ENCODE measurements at places on chromosomes 1 and 21.

DNA sequence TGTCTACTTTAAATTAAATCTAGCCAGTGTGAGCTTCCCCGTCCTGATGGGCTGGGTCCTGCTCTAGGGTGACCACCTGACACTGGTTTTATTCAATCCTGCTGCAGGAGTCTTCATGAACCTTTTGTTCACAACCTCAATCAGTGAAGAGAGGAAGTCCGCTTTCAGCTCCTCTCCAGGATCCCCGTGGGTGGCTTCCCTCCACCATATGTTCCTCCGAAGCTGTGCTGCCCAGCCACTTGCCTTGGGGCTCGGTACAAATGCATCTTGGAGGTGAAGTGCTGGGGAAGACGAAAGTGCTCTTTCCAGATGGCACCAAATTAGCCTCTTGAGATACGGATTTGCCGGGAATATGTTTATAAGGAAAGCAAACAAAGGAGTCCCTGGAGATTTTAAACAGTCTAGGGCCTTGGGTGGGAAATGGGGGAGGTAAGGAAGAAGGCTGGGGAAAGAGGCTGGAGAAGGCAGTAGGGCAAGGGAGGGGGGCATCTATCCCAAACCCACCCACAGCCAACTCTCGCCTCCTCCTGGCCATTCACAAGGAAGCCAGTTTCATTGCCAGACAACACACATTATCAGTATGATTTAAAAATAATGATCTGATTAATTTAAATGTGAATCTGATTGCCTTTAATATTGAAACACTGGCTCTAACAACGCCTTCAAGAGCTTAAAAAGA lies 430.8 kb downstream of the DISC1 start:
- DNase-seq = no peak

DNA sequence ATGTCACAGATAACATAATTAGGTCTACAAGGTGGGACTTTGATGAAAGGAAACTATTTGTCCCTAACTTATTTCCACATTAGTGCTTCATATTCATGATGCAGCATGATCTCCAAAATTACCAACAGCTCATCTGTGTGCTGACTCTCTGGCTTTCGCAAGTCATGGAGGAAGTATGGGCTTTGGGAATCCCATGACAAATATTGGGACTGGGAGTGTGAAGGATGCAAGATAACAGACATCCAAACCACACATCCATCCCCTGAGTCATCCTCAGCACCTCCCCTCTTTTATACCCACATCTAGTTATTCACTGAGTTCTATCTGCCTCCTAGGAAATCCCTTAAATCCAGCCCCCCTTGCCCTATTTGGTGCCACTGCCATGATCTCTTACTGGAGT lies 102.8 kb upstream of the COL24A1 start:
- DNase-seq = no peak

DNA sequence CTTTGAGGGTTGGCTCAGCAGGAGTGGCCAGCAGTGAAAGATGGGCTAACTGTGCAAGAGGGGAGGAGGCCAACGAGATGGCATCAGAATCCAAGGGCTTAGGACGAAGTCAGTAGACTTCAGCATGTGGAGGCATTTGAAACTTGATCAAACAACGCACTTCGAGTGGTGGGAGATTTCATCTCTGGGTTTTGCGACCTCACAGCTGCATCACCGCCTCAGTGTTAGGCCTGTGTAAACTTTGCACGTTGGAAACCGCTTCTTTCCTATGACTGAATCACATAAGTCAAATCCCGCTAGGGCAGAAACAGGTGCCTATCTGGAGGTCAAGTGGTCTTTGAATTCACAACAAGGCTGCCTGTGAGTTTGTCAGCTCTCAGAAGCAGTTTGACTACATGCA lies 17.8 kb downstream of the TFF3 start:
- DNase-seq = no peak

DNA sequence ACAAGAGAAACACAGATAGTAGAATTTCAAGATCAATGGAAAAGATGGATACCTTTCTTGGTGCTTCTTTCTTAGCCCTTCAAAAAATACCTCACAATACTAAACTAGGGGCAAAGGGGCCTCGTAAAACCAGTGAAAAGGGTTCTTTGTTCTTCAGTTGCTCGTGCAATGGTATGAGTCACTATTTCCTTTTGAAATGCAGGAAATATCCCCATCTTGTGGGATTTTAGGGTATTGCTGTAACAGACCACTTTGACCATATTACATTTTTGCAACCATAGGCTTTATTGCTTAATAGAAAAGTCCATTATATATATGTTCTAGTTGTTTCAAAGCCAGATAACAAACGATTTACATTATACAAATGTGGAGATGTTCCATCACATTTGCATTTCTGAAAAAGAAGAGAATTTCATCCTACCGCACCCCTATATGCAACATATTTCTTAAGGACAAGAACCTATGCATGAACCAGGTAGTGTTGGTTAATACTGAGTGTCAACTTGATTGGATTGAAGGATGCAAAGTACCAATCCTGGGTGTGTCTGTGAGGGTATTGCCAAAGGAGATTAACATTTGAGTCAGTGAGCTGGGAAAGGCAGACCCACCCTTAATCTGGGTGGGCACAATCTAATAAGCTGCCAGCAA lies 88.6 kb upstream of the PKN2 start:
- no peak for DNase-seq

GRCh38 chr1:17423781-17424245 lies 15.7 kb downstream of the RCC2 start:
- DNase-seq = no peak

DNA sequence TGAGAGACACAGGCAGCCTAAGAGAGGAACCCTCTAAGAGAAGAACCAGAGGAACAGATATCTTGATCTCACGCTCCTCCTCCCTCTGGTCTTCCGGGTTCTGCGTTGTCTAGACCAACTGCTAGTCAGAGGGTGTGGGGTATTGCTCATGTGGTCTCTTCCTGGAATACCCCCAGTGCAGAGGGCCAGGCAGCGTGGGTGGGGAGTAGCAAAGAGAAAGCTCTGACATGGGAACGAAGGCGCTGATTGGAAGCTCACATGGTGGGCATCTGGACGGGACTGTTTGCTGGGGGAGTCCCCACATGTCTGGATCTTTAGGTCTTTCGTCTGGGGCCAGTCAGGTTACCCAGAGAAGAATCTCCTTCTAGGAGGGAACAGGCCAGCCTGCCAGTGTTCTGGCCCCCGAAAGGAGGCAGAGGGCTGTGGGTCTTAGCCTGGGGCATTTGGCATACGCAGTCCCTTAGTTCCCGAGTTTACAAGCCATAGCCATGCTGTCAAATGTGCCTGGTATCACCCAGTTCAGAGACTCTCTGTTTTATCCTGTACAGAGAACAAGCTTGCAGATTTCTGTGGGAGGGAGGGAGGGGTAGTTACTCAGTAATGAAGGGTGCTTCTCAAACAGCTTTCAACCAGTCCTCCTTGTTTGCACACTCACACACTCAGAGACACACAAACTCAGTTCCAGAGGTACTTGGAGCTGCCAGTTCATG lies 18.3 kb upstream of the IL6R start:
- peak; percentile 48 for DNase-seq

DNA sequence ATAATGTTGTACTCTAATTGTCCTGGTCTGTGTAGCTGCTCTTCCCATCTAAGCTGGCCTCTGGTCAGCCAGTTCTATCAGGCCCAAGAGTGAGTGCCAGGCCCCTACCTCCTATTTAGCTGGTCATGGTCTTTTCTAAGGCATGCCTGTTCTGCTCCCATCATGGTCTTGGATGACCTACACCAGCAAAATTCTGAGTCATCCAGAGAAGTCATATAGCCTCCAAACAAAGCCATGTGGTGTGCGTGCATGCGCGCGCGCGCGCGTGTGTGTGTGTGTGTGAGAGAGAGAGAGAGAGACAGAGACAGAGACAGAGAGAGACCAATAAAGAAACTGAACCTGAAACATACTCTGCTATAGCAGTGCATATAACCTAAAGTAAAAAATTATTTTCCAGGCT lies 254.4 kb downstream of the BRINP2 start:
- no peak for DNase-seq

GRCh38 chr21:19508844-19509243 lies 1105.3 kb upstream of the TMPRSS15 start:
- no peak for DNase-seq

- no peak for DNase-seq
Observed at GRCh38 chr1:207045453-207045852, 5.6 kb downstream of the YOD1 start.

- DNase-seq = no peak
Observed at GRCh38 chr1:94949681-94950661, 23.1 kb upstream of the CNN3 start.

GRCh38 chr1:235998812-235999211 lies 66.1 kb downstream of the NID1 start:
- DNase-seq = peak; percentile 86

DNA sequence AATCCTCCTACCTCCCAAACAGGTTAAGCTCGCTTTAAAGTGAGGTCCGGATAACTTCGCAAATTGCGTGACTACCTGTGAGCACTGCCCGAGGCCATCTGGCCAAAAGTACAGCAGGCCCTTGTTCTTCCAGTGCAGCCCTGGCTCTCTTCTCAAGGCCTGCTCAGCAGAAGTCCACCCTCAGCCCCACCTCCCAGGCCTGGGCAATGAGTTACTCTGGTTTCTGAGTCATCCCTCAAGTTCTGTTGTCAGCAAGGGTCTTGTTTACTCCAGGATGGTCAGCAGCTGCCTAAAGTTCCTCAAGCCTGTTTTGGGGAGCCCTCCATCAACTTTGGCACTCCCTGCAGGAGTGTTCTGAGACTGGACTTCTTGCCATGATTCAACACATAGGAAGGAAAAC lies 101.7 kb downstream of the BCAR3 start:
- no peak for DNase-seq

DNA sequence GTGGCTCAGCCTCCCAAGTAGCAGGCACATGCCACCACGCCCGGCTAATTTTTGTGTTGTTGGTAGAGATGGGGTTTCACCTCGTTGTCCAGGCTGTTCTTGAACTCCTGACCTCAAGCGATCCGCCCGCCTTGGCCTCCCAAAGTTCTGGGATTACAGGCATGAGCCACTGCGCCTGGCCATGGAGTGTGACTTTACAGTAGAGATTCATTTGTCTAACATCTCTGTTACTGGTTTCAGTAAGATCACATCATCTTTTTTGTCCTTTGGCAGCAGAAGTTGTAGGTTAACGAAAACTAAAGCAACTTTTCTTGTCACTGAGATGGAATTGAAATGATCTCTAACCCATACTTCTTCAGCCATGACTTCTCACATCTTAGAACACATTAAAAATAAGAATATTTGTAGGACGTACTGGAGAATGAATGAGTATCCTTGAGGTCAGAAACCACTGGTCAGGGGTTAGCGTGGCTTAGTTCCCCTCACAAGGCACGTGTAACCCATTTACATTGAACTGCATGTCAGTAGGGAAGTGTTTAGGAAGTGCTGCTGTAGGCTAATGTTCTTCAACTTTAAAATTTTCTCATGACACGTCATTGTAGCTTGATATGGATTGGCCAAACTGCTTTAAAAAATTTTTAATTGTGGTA lies 75.9 kb downstream of the CAMTA1 start:
- DNase-seq = no peak

DNA sequence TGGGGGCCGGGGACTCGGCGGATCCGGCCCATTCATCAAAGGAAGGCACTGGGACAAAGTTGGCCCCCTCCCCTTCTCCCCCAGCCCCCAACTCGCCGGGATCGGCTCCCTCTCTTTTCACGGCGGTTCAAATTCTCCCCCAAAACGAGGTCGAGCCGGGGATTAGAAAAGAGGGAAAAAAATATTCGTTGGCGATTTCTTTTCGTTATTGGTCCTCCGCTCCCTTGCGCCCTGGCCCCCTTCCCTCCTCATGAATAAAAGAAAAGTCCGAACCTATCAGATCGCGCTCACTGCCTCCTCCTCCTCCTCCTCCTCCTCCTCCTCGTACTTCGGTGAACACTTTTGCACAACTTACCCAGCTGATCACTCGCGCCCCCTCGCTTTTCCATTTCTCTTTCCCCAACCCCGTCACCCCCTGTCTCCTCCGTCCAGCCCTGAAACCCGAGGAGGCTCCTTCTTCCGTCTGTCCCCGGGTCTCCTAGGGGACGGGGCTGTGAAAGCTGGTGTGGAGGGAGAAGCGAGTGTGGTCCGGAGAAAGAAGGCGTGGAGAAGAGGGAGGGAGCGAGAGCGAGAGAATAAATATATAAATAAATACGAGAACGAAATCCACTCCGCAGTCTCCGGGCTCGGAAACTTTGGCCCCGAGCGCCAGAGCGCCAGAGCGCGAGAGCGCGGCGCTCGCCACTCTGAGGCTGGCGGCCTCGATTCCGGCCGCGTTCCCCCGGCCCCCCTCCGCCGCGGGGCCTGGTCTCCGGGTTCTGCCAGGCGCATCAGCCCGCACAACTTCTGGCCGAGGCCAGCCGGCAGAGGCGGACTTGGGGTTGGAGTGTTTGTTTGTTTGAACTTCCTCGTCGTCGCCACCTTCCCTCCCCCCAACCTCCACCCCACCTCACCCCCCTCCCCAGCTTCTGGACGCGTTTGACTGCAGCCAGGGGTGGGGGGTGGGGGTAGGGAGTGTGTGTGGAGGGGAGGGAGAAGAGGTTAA lies at the start of gene PAX7:
PAX7 (plus strand) TSS at position 336 of the 985 bp plus-strand sequence. CDS start 758 bp downstream, outside the sequence.
- DNase-seq = no peak

GRCh38 chr1:165734906-165735305 lies 33.8 kb downstream of the TMCO1 start:
- DNase-seq = no peak

GRCh38 chr1:31755850-31756492 lies 8.2 kb downstream of the ADGRB2 start:
- no peak for DNase-seq

- DNase-seq = no peak
Observed at GRCh38 chr1:234957330-234958065, 171.1 kb downstream of the TOMM20 start.

GRCh38 chr1:183039985-183040447 lies 16.8 kb downstream of the LAMC1 start:
- DNase-seq = no peak

GRCh38 chr1:222454782-222455181 lies 93.1 kb downstream of the HHIPL2 start:
- no peak for DNase-seq

GRCh38 chr1:184004935-184005334 lies 32.6 kb downstream of the COLGALT2 start:
- DNase-seq = no peak

DNA sequence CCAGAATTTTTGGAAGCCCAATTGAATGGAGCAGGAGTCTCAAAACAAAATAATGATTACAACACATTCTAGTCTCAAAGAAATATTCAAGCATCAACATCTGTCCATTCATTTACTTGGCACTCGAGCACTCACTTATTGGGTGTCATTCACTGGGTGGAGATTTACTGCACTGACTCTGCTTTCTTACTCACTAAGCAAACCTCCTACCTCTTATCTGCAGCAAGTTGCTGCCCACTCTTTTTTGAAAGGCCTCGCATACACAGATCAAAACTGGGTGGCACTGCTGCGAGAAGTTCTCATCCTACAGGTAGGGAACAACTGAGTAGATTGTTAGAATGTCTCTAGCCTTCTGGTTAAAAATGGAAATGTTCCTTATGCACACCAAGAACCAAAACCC lies 18.0 kb downstream of the RHBDL2 start:
- DNase-seq = no peak

Measured in activated CD4-positive, alpha-beta memory T cell treated with anti-CD3 and anti-CD28 coated beads, Interleukin-2, amount 10 ng/mL, durations not matched to agents 7 days and 5 days (primary cell).